ENCODE measurements at places on chromosomes 3 and 15.

DNA sequence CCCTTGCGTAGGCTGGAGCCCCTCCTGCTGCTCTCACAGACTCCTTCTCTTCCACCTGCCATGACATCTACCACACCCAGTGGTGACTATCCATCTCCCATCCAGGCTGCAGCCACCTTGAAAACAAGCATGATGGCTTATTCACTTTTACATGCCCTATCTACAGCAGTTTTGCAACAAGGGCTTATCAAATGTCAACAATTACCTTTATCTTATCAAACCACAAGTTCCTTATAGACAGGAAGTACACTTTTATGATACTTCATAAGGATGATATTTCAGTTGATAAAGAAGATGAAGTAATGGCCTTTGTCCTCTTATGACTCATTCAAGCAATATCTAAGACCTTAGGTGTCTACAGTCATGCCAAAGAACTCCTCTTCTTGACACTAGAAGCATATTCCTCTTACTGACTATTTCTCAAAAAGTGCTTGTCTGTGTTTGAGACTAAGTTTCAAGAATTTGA lies 125.3 kb upstream of the SPRED1 start:
- no peak for DNase-seq

DNA sequence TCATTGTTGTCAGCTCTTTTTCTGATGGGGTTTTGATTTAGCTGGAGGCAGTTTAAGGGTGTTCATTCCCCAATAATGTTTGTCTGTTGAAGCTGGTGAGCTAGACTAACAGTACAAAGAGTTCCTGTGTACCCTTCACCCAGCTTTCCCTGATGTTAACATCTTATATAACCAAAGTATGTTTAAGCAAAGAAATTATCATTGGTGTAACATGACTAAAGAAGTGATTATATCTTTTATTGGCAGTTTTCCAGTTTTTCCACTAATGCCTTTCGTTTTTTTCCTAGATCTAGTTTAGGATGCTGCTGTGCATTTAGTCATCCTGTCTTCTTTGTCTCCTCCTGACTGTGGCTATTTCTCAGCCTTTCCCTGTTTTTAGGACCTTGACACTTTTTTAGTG lies 165.6 kb downstream of the LPP start:
- no peak for DNase-seq

- no peak for DNase-seq
These were observed 59.7 kb upstream of the CCDC50 start for GRCh38 chr3:191269289-191270085.

DNA sequence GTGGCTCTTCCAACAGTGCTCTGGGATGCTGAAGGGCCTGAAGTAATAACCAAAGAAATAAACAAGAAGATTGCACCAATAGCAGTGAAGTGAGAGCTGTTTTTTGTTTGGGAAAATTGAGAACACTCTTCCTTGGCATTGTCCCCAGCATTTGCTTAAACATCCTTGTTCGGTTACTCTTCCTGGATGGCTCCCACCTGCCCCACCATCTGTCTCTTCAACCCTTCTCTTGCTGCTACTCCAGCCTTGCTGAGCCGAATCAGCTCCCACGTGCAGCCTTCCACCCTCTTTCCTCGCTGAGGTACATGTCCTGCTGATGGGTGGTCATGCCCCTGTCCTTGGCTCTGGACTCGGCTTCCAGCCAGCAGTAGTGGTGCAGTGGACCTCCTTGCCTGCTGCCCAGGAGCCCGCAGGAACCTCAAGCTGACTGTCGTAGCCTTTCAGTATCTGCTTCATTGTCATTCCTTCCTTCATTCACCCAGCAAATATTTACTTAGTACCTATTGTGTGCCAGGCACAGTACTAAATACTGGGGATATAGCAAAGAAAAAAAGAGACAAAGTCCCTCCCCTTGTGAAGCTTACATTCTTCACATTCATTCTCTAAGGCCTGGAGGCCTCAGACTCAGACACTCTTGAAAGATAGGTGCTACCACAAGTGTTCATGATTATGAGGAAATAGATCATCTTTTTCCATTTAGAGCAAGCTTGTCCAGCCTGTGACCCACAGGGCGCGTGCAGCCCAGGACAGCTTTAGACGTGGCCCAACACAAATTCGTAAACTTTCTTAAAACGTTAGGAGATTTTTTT lies 17.1 kb upstream of the VILL start:
- no peak for DNase-seq

DNA sequence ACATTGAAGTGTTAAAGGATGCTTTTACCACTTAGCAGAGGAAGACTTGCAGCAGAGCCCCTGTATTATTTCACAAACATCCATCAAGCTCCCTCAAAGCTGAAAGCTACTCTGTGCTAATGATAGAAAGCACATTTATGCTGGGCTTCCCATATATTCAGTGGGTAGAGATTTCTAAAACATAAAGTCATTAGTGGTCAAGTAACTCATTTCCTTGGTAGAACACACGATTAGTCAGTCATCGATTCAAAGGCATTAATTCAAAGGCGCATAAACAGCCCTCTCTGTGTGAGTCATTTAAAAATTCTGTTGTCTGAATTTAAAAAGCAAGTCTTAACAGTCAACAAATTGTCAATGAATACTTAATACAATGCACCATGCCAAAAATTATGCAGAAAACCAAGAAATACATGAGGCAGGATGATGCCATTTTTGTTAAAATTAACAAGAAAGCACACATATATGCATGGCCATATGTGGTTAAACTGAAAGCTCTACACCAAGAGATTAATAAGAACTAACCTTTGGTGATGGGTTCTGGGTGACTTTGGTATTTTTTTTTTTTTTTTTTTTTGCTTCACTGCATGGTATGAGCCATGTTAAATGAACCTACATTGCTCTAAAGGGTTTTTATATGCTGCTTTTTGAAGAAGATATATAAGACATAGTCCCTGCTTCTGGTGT lies 61.7 kb downstream of the LDHAL6B start:
- DNase-seq, result no peak

- DNase-seq, result no peak
These were observed 1.6 kb upstream of the NMD3 start for GRCh38 chr3:161219495-161219894.

DNA sequence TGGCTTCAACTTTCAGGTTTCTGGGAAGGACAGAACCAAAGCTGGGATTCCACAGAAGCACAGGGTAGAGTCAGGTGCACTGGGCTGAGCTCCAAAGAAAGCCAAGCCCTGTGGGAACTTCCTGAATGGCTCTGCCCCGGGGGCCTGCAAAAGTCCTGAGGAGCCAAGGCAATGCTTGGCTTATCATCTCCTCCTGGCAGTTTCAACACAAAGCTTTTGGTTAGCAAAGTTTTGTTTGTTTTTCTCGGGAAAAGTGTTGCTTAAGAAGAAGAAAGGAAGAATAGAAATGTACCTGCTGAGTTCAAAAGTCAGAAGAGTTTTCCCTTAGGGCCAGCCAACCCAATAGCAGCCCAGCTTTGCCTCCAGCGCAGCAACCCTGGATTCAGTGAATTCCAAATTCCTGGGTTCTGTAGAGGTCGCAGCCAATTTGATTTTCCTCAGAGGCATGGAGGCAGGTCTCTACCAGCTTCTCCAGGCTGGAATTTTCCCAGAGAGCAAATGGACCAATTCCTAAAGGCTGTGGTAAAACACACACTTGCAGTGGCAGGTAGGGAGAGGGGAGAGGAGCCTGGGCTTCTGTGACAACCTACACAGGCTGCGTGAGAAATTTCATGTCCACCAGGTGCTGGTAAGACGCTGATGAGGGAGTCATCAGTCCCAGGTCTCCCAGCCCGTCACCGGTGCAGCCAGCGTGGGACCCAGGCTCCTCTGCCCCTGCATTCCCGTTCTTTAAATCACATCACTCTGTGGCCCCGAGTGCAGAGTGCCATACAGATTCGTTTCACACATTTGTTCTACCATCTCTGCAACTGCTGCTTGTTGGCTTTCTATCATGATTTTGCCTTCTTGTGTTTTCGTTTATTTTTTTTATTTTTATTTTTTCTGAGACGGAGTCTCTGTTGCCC lies 54.3 kb upstream of the SNRPA1 start:
- DNase-seq, result no peak

GRCh38 chr3:173938159-173938558 lies 540.6 kb downstream of the NLGN1 start:
- DNase-seq, result no peak

DNA sequence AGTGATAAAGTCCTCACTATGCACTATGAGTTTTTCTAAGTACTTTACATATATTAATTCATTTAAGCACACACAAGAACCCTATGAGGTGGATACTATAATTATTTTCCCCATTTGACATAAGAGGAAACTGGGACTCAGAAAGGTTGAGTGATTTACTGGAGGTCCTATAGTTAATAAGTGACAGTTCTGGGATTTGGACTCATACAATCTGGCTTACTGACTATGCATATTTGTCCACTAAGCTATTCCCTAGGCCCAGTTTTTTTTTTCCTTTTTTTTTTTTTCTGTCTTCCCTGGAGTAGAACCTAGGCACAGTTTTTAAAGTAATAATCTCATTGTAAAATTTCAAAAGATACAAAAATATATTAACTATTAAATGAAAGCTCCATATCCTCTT lies 6.3 kb upstream of the RTP2 start:
- DNase-seq, result no peak

DNA sequence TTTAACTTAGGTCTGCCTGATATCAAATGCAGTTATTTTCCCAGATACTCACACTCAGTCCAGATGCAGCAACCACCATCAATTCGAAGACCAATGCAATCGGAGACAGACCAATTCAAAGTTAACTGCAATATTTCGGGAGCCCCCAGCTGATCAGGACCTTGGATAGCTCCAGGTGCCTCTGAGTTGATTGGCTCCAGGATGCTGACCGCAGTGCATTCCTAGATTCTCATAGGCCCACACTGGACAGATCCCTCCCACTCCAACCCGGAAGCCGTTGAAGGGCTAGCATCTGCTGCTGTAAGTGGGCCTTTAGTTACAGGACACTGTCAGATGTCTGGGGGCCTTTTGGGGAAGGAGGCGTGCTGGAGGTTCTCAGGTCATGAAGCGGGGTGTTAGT lies 89.5 kb upstream of the ATP2B2 start:
- no peak for DNase-seq
